ENCODE measurements at places on chromosomes 3 and 15. TPM values are rescaled to one million over a fixed set of nuclear protein-coding genes. Genes with fewer than 3 reads are reported as not detected.

- H3K27ac ChIP-seq = no peak overlapping the region
- no peaks in the 10 kb centered on the region for H3K4me1 ChIP-seq
- H3K4me3 ChIP-seq = no peak overlapping the region
- H3K27me3 ChIP-seq = no peaks in the 10 kb centered on the region
These were observed 23.1 kb upstream of the EIF4A2 start for GRCh38 chr3:186760141-186760833.

- no peak for DNase-seq
- no peaks in the 10 kb centered on the region for H3K36me3 ChIP-seq
- H3K27ac ChIP-seq = no peak overlapping the region
- no peaks in the 10 kb centered on the region for H3K4me1 ChIP-seq
These were observed 155.0 kb downstream of the ATP8B4 start for GRCh38 chr15:49964061-49964460.

- no peaks in the 10 kb centered on the region for H3K4me1 ChIP-seq
- H3K36me3 ChIP-seq = no peaks in the 10 kb centered on the region
- H3K4me3 ChIP-seq = no peak overlapping the region
These were observed 100.0 kb upstream of the PPP2R3A start for GRCh38 chr3:135865553-135865952.

- H3K27me3 ChIP-seq = no peaks in the 10 kb centered on the region
- H3K27ac ChIP-seq = no peak overlapping the region
- no peaks in the 10 kb centered on the region for H3K4me1 ChIP-seq
These were observed 140.9 kb upstream of the TP63 start for GRCh38 chr3:189490337-189490736.

The STAC gene
- polyA plus RNA-seq = 0.86 TPM

The ACOX2 gene
- polyA plus RNA-seq = 6.2 TPM
